KG1 (cell line): ENCODE measurements at places on chromosomes 5 and 9.

- DNase-seq: no peak
These were observed 39.9 kb downstream of the MVB12B start for GRCh38 chr9:126366366-126367011.

GRCh38 chr5:31783086-31783645, 144.2 kb downstream of the PDZD2 start:
- DNase-seq: no peak

- no peak for DNase-seq
These were observed 26.0 kb downstream of the SLC31A2 start for GRCh38 chr9:113176803-113177202.

DNA sequence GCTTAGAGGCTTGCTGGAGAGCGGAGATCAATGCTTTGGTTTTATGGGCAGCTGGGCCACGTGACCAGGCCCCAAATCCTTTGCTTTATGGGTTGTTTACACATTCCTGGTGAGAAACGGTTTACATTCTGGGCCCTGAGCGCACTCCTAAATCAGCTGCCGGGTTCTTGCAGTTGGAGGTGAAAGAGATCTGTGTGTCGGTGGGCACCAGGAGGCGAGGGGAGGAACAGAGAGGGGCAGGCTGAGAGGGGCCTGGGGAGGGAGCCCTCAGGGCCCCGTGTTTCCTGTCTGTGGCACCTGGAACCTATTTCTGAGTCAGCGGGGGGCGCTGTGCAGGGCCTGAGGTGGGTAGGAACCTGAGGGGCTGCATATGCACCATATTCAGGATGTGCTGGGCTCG, 63.5 kb upstream of the HAND1 start:
- DNase-seq: no peak

GRCh38 chr9:109107402-109108240, 12.1 kb downstream of the TMEM245 start:
- no peak for DNase-seq

GRCh38 chr5:142512043-142513042, 173.5 kb downstream of the FGF1 start:
- no peak for DNase-seq

DNA sequence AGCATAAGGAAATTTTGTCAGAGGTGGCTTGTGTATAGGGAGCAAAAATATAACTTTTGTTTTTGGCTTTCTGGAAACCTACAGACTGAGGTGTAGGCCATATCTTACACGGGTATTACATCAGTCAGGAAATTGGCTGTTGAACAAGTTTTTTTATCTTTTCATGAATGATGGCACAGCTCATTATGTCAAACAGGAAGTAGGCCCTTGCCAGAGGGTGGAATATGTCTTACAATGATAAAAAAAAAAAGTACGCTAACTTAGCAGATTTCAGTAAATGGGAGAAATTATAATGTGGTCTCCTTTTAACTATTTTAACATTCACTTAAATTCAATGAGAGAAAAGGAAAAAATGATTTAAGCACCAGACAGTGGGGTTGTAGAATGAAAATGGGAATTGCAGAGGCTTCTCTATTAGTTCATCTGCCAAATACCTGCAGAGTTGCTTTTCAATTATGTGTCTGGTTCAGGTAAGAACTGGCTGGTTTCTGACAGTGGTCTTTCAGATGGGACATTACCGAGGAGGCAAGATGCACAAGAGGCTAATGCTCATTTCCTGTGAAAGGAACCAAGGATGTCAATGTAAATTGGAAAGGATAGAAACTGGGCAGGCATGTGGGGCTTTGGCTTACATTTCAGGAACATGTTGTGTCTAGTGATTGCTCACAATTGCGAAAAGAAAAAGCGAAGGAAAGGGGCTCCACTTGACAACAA, 169.9 kb downstream of the NNT start:
- no peak for DNase-seq

GRCh38 chr5:81226949-81227348, 6.2 kb upstream of the CKMT2 start:
- DNase-seq: no peak

GRCh38 chr5:116497631-116498030, 77.0 kb downstream of the SEMA6A start:
- DNase-seq: no peak

DNA sequence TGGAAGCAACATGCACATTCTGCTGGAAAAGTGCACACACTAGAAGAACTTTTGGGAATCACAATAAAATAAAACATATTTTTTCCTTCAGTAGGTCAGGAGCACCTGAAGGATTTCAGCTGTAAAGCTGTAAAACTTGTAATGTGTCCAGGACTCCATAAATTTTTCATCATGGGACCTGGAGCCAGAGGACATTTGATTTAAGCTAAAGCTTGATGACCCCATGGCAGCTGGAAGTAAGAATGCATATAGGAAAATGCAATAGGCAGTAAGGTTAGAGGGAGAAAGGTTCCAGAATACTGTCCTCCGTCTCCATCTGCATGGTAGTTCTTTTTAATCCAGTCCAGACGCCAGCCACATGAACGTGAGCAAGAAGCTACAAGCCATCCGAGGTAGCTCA, 166.0 kb downstream of the ADAMTSL1 start:
- no peak for DNase-seq

GRCh38 chr5:140109018-140109758, 4.7 kb upstream of the PURA start:
- no peak for DNase-seq

GRCh38 chr5:1730487-1730847, 69.2 kb downstream of the MRPL36 start:
- no peak for DNase-seq

DNA sequence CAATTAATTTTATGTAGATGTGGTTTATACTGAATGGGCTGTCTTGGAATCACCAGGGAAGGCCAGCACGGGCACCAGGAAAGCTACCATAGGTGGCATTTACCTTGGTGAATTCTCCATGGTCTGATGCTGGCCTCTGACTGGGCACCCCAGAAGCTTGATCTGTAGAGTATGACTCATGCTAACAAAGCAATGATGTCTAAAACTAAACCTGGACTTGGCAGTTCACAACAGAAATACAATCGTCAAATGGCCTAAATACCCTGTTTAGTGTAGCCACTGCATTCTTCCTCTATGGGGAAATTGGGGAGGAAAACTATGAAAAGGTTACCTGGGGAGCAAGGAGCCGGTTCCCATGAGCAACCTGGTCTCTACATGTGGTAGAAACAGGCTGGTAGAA, 98.0 kb downstream of the ATPSCKMT start:
- no peak for DNase-seq

DNA sequence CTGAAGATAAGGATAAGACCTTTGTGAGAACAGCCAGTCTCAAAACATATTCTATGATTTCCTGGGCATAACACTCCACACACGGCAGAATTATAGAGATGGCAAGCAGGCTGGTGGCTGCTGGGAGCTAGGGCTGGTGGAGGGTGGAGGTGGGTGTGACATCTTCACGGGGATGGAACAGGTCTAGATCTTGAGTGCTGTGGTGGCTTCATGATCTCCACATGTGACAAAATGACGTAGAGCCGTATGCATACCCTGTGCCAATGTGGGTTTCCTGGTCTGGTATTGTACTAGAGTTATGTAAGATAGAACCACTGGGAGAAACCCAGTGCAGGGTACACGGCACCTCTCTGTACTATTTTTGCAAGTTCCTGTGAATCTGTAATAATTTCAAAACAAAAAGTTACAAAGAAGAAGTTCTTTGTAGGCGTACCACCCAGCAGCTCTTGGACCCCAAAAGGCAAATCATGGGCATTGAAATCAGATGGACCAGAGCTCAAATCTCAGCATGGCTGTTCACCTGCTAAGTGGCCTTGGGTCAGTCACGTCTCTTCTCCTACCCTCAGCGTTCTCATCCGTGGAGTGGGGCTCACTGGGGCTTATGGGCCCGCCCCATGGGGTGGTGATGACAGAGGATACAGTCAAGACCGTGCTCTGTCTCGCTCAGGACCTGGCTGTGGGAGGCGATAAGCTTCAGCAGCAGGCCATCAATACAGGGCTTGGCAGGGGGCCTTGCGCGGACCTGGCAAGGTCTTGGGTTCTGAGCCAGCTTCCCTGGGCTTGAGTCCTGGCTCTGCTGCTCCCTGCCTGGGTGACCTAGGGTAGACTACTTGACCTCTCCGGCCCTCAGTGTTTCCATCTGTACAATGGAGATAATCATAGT, 74.7 kb upstream of the UNC5A start:
- DNase-seq: no peak

DNA sequence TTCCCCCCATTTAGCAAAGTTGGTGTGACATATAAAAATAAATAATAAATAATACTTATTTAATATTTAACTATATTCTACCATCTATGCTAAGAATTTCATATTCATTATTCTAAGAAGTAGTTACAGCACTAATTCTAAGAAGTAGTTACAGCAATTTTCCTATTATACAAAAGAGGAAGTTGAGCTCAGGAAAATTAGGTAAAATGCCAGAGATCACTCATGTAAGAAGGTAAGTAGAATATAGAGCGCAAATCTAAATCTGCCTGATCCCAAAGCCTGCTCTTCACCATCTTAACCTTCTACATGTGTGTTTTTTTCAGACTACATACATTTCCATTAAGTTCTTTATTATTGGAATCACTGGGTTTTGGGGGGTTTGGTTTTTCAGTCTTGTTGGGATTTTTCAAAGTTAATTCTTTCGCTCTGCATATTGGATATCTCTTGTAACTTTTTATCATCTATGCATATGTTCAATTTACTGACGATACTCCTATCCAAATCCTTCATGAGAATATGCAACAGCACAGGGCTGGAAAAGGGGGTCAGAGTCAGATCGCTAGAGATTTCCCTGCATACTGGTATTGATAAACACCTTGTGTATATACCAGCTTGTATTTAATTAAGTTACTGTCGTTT, 852.1 kb downstream of the MAT2B start:
- no peak for DNase-seq

DNA sequence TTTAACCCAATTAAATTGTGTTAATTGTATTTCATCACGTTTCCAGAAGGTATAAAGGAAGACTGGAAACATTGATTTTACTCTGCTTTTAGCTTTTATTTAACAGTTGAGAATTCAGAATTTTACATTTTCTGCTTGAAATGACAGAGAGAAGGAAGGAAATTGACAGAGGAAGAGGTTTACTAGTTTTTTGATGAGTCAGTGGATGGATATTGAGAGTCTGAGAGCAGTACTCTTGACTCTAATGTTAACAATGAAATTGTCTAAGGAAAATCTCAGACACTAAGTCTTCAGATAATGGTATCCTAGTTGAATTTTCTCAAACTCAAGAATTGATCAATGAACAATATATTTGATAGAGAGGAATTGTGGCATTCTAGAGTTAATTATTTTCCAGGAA, 60.6 kb downstream of the IPO11 start:
- no peak for DNase-seq

GRCh38 chr5:56475689-56476486, 242.8 kb upstream of the ANKRD55 start:
- DNase-seq: no peak

DNA sequence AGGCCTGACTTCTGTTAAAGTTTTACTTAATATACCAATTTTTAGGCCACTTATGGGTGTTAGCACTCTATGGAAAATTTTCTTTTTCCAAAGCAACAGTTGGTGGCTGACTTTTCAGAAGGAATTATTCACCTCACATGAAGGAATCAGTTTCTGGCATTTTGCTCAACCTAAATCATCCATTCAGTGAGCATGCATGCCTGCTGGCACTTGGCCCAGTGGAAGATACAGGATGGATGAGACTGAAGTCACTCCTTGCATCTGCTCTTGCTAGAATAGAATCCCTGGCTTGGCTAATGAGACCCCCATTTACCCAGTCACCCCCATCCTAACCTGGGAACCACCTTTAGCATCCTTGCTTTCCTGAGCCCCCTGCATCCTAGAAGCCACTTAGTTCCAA, 131.7 kb downstream of the WDR41 start:
- DNase-seq: no peak
